ENCODE measurements at places on chromosomes 12 and 14. TPM values are rescaled to one million over a fixed set of nuclear protein-coding genes. Genes with fewer than 3 reads are reported as not detected.

The ANKRD33 gene
- total RNA-seq = not detected

The OR6C74 gene
- not detected for total RNA-seq

The TCL1B gene
- not detected for total RNA-seq

The ZNF891 gene
- total RNA-seq = 0.85 TPM

The KERA gene
- not detected for total RNA-seq

The THAP2 gene
- 2.3 TPM for total RNA-seq
